NCI-H146 (cell line): ENCODE measurements at places on chromosomes 1 and 21.
A peak's percentile ranks its signal among the peaks of the same experiment; 100 is the strongest.

DNA sequence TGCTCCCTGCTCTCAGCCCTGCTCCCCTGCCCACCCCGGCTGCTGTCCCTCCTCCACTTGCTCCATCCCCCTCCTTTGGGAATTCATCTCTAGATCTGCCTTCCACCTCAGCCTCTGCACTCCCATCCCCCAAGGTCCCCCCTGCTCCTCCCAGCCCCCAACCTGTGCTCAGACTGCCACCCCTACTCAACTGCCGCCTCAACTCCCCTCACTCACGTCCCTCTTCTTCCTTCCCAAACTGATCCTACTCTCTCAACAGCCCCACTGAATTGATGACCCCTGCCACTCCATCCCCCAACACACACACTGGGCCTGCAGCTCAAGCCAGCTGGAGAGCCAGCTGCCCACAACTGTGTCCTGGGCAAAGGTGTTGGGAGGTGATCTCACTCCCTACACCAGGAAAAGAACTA is 15.8 kb upstream of the ETV3L start:
- DNase-seq = no peak

DNA sequence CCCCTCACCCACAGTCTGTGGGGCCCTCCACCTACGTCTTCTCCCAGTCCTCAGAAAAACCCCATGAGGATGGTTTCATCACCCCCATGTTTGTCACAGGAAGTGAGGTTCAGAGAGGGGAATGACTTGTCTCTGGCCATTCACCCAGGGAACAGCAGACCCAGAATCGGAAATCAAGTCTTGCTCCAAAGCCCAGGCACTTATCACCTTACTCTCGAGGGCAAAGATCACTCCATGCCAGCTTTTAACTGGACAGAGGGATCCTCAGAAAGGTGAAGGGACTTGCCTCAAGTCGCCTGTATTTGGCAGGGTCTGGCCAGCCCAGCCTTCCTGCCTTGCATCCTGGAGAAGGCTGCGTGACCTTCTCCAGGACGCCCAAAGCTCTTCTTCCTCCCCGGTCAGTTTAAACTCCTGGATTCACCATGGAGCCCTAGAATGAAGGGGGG is 57.9 kb upstream of the SSBP3 start:
- DNase-seq = no peak

- no peak for DNase-seq
Observed at GRCh38 chr1:159171254-159171687, at the start of gene CADM3. TSS of gene CADM3 (plus strand) at chr1:159171615. CDS start at chr1:159171766, 151 bp downstream.

GRCh38 chr1:47732489-47732888 is 264.7 kb downstream of the TRABD2B start:
- DNase-seq = no peak

- no peak for DNase-seq
Observed at GRCh38 chr1:118249641-118250040, 64.6 kb upstream of the SPAG17 start.

DNA sequence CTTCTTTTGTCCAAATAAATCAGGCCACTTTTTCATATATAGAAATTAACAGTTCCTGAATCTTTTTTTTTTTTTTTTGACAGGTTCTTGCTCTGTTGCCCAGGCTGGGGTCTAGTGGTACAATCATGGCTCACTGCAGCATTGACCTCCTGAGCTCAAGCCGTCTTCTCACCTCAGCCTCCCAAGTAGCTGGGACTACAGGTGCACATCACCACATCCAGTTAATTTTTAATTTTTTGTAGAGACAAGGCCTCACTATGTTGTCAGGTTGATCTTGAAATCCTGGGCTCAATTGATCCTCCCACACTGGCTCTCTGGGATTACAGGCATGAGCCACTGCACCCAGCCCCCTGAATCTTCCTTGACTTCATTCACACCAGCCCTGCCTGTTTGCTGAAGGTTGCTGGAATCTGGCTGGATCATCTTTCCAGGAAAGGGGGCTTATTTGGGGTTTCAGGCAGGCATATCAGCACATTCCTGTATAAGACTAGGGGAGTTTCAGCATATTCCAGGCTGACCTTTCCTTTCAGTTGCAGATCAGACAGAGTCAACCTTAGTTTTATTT is 78.2 kb upstream of the ARHGAP29 start:
- DNase-seq = no peak

GRCh38 chr21:40563900-40564299 is 283.1 kb downstream of the DSCAM start:
- DNase-seq = no peak

GRCh38 chr1:162011337-162012012 is 12.2 kb downstream of the OLFML2B start:
- DNase-seq = no peak

DNA sequence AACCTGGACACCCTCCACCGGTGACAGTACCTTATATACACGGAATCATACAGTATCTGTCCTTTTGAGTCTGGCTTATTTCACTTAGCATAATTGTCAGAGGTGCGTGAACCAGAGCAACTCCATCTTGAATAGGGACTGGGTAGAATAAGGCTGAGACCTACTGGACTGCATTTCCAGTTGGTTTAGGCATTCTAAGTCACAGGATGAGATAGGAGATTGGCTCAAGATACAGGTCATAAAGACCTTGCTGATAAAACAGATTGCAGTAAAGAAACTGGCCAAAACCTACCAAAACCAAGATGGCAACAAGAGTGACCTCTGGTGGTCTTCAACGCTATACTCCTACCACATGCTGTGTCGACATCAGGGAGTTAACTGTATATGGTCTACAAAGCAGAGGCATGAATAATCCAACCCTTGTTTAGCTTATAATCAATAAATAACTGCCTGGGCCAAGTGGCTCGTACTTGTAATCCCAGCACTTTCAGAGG is 1.4 kb upstream of the FDPS start:
- DNase-seq = peak; percentile 39

GRCh38 chr1:7873801-7874795 is 21.2 kb upstream of the UTS2 start:
- DNase-seq = no peak

DNA sequence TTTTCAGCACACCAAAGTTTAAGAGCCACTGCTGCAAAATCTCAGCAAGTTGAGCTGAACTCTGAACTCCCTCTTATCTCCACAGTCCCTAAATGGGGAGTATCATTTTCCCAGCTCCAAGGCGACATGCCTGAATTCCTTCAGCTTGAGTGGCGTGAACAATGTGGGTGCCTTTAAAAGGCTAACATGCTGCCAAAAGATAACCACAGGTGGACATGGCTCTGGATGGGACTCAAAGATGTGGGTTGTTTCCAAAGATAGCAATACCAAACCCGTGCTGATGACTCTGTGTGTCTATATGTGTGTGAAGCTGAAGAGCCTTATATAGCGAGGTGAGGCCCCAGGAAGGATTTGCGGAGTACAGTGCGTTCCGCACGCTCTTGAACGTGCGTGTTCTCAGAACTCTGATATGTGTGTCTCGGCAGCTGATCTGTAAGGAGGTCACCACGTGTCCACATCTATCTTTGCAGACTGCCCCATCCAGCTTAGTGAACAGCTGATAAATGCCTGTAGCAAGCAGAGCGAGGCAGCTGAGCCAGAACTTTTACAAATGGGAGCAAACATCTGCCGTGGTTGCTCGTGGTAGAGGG is 189.2 kb downstream of the DYRK1A start:
- DNase-seq = no peak

DNA sequence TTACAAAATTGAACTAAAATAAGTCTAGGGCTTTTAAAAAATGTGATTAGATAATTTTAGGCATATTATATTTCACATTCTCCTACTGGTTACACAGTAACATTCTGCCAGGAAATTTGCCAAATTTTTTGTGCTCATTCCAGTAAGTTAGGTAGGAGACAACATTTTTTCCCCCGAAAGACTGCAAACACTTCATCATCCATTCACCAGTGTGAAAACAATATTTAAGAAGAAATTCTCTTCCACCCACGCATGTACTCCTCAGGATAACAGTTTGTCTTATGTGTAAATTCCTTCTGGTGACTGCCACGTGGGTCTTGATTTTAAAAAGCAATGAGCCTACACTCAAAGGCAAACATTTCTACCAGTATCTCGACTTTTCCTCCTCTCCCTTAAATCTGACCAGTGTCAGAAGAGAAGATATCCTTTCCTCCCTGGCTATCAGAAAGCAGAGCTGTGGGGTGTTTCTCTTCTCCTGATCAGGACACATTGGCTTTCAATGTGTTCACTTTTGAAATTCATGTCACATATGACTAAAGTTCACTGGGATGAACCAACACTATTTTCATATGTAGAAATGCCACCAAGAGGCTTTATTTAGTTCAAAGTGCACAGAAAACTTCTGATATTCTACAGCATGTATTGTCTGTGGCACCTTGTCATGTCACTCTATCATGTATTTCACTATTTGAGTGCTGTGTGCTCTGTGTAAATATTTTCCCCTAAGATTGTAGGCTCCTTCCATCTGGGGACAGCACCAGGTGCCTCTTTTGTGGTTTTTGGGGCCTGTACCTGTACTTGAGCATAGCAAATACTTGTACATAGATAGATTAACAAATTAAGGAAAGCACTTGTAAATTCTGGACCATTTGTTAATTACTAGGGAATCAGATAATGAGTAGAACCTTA is 38.6 kb downstream of the LHX9 start:
- DNase-seq = no peak

GRCh38 chr1:205794011-205794730 is 18.8 kb downstream of the SLC41A1 start:
- DNase-seq = no peak

- peak; percentile 35 for DNase-seq
Observed at GRCh38 chr1:5099558-5099957, 445.1 kb downstream of the AJAP1 start.
